HepG2 (cell line): ENCODE measurements at places on chromosomes 6 and 20.

DNA sequence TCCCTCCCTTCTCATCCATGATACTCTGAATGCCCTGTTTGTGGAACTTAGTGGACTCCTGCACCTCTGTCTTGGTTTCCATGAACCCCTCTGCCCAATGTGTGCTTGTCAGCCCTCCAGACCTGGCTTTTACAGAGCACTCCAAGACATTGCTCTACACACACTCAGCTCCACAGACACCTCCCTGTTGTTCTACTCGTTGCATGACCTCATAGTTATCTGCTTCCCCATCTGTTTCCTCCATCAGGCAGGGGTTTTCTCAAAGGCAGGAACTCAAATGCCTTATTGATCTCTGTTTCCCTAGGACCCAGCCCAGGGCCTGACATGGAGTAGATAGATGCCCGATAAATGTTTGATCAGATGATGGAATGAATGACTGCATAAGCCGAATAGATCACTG is 13.3 kb downstream of the PLCG1 start:
- DNase-seq = no peak

GRCh38 chr20:10843146-10843711 is 169.4 kb upstream of the JAG1 start:
- DNase-seq = no peak

DNA sequence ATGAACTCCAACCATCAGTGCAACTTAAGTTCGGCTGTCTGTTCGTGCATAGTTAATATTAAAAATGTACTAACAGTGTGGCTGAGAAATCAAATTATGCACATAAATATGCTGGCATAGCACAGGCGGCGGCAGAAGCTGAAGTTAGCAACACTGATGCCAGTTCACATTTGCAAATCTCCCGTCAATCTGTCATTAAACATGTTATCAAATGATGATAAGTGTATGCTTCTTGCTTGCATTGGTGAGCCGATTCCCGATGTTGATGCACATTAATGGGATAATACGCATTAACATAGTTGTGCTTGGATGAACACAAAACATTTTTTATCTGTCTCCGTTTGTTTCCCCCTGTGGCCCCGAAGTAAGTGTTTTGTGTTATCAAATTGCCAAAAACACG is 309.4 kb downstream of the ZNF217 start:
- no peak for DNase-seq

GRCh38 chr6:53815381-53816119 is 20.7 kb downstream of the LRRC1 start:
- no peak for DNase-seq

GRCh38 chr6:75842732-75843131 is 93.7 kb downstream of the MYO6 start:
- no peak for DNase-seq

GRCh38 chr6:154731296-154732218 is 1.7 kb upstream of the SCAF8 start:
- no peak for DNase-seq

DNA sequence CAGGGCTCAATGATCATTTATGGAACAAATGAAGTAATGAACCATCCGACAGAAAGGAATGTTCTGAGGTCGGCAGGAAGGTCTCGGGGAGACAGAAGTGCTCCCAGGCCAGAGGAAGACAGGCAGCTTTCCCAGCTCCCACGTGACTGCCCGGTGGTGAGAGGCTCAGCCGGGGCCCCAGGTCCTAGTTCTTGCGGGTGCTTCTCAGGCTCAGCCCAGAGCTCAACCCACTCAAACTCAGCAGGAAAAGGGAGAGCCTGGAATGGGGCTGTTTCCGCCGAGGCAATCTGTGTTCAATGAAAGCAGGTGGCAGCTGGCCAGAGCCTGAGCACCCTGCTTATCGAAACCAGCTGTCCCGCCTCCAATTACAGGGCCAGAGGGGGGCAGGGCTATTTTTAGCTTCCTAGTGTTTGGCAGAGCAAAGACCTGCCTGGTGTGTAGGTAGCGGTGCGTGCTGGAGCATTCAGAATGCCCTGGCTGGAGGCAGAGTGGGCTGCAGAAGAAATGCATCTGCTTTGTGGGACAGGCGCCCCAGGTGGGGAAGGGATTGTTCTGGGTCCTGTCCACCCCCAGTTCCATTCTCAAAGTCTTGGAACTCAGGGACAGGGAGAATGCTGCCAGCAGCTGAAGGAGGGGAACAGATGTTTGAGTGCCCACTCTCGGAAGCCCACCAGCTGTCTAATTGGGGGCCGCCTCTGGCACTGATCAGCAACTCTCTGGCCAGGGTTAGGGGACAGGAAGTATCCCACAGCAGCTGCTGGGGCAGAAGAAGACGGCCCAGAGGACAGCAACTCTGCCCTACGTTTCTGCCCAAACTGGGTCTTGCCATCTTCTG is 145.1 kb downstream of the PREX1 start:
- peak; percentile 60 for DNase-seq

DNA sequence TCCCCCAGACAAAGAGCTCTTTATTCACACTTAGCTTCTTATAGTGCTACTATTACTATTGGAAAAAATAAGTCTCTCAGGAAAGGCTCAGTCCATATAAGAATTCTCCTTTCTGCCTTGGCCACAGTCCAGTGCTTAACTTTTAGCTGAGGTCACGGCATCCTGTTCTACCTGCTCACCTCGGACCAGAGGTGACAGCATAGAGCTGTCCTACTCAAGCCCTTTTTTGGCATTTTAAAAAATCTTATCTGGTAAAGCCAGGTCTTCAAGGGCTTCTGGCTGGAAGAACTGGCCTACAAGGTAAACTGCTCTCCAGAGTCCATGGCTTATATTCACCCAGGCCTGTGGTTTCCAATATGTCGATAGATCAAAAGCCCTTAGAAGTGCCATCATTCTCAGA is 109.7 kb downstream of the RCAN2 start:
- DNase-seq = no peak

DNA sequence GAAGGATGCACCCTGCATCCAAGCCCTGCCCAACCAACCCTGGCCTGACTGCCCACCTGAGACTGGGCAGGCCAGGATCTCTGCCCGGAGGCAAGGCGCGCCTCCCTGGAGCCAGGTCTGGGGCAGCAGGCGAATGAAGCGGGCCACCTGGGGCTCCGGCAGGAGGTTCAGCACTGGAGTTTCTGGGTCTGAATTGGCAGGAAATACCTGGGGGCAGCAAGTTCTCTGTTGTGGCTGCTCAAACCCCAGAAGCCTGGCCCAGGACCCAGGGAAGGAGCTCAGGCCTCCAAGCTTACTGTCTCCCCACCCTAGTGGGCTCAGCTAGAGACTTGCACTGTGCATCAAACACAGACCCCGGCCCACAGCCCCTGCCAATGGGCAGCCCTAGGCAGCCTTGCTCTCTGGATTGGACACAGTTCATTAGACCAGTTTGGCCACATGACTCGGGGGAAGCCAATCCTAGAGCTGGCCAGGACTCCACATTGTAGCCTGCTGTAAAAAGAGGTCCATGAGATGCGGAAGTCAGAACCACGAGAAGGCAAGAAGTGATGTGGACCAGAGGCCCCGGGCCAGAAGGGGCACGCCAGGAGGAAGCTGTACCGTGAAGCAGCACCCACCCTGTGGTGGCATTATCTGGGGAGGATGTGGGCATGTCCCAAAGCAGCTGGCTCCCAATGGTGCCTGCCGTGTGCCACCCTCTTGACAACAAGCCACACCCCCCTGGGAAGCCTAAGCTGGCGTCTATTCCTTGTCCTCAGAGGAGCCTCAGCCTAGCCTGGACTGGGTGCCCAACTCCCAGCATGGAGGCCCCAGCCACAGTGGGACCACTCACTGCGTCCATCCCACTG is 3.1 kb downstream of the CPXM1 start:
- DNase-seq = no peak

DNA sequence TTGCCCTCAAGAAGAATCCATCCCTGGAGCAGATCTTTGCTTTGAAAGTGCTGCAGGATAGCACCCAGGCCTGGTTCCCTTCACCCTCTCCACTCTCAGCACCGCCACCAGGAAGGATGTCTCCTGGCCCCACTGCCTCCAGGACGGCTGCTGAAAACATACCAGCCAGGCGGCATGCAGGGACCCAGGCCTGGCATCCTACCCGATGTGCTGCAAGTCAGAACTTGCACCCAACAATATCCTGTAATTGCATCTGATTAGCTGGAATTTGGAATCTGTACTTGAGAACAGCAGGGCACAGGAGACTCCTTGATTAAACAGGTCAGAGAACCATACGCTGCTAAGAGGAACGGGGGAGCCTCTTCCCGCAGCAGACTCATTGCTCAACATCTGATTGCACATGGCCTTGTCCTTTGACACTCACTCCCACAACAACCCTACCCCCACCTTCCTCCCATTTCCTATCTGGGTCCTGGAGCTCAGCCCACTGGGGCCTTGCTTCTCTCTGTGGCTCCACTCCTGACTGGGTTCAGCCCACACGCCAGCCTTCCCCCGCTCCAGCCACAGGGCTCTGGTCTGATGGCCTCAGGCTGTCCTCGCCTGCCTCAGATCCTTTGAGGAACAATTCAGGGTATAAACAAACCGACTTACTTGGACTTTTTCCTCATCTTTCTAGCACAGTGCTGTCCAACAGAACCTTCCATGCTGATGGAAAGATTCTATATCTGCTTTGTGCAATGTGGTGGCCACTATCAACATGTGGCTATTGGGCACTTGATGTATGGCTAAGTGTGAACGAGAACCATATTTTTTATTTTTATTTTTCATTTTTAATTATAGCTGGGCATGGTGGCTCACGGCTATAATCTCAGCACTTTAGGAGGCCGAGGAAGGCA is 78.0 kb downstream of the FGD2 start:
- peak; percentile 96 for DNase-seq

GRCh38 chr20:12372557-12372956 is 454.9 kb downstream of the BTBD3 start:
- peak; percentile 16 for DNase-seq

DNA sequence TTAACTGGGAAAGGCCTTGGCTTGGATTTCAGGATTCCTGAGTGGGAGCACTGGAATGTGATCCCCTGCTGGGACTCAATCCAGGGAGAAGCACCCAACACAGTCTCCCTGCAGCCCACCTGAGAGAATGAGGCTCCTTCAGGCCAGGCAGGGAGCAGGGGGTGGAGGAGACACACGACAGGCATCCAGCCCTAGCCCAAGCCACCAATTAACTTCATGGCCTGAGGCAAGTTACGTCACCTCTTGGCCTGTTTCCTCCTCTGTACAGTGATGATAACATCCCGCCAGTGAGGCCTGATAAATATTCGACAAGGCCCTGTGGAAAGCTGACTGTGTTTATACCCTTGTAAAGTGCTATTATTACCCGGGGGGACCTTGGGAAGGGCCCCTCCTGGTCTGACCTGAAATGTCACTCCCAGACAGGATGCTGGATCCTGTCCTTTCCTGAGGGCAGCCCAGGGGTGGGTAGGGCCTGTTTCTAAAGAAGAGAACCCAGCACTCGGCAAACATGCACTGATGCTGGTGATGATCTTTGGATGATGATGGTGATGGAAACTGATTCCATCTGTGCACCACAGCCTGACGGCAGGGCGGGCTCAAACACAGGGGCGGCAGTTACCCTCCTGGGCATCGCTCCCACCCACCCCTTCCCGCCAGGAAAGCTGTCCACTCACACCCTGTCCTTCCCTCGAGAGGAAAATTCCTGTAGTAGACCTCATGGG is 12.4 kb downstream of the FRS3 start:
- peak; percentile 82 for DNase-seq

GRCh38 chr20:41168281-41169161 is 31.2 kb downstream of the PLCG1 start:
- no peak for DNase-seq

- no peak for DNase-seq
These were observed 13.4 kb downstream of the UBE2V1 start for GRCh38 chr20:50099565-50099991.
